ENCODE measurements at places on chromosomes 1 and 21. TPM values are rescaled to one million over a fixed set of nuclear protein-coding genes. Genes with fewer than 3 reads are reported as not detected.

GRCh38 chr1:155174324-155175280, 953 bp downstream of the TRIM46 start:
- H3K4me1 ChIP-seq, result peaks cover 41% of the 10 kb centered on the region
- no peaks in the 10 kb centered on the region for H3K27me3 ChIP-seq
- no peak for DNase-seq
- no peaks in the 10 kb centered on the region for H3K36me3 ChIP-seq
- H3K27ac ChIP-seq, result no peak overlapping the region

- peak overlapping the region; percentile 24 for H3K27ac ChIP-seq
- H3K27me3 ChIP-seq, result no peaks in the 10 kb centered on the region
- DNase-seq, result no peak
- H3K4me1 ChIP-seq, result peaks cover 13% of the 10 kb centered on the region
- H3K4me3 ChIP-seq, result no peak overlapping the region
Measured at GRCh38 chr1:23964790-23965740, 5.4 kb downstream of the PNRC2 start.

DNA sequence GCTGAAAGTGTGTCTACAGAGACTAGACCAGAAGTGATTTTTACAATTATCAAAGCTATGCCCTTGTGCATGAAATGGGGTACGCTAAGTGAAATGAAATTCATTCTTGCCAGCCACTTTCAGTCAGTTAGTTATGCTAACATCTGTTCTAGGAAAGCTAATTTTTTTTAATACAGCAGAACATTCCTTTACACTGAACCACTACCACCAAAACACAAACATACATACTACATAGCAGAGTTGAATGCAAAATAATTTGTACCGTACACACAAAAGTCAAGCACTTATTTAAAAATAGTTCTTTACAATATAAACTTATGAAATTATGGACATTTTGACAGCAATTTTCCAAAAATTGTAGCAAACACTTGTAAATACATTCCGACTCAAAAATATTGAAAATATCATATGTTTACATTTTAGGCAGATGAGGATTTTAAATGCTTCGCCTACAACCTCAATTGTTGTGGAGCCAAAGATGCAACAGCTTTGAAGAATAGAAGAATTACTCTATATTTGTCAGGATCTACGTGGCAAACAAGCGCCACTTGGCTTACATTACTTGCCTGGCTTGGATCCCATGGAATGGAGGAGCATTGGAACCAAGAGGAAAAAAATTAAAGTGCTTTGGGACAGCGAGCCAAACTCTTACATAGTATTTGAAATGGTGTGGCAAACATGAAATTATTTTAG, 30.6 kb downstream of the WLS start:
- H3K27ac ChIP-seq, result no peak overlapping the region
- H3K27me3 ChIP-seq, result peaks cover 16% of the 10 kb centered on the region
- no peak overlapping the region for H3K4me3 ChIP-seq
- no peaks in the 10 kb centered on the region for H3K4me1 ChIP-seq
- no peak for DNase-seq

The WNT3A gene
- polyA plus RNA-seq, result not detected

DNA sequence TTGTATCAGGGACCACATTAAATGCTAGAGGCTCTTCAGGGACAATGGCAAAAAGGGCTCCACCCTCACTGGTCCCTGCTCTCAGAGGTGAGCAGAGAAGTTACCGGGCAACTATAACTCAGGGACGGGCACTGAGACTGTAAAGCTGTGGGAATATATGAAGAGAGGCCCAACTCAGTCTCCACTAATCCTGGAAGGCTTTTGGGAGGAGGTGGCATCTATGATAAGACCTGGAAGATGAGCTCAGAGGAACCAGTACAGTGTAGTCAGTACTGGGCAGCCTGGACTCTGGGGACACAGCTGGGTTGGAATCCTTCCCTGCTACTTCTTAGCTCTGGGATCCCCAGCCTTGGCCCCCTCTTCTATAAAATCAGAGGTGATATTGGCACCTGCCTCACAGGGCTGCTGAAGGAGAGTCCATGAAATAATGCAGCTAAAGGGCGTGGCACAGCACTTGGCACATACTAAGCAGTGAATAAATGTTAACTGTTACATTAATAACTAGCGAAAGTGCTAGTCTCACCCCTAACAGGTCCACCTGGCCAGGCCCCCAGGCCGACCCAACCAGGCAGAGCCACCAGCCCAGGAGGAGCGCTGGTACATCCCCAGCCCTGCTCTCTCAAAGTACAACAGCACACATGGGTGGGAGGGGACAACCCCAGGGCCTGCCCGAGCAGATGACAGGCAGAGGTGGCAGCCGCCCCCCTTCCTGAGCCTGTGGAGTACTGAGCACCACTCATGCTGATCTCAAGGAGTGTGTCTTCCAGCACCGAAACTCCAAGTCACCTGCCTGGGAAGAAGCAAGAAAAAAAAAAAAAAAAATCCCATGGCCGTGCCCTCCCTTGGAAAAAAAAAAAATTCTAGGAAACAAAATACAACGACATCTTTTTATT, 62.7 kb downstream of the CASZ1 start:
- no peaks in the 10 kb centered on the region for H3K36me3 ChIP-seq
- H3K4me3 ChIP-seq, result no peak overlapping the region
- DNase-seq, result no peak
- no peaks in the 10 kb centered on the region for H3K4me1 ChIP-seq
- peaks cover 6% of the 10 kb centered on the region for H3K27me3 ChIP-seq

The SPATA46 gene
- not detected for polyA plus RNA-seq

The SYCP1 gene
- not detected for polyA plus RNA-seq

The TRIM46 gene
- not detected for polyA plus RNA-seq

GRCh38 chr1:14897997-14898645, 255.4 kb upstream of the TMEM51 start:
- no peak for DNase-seq
- no peaks in the 10 kb centered on the region for H3K4me1 ChIP-seq
- no peak overlapping the region for H3K27ac ChIP-seq

DNA sequence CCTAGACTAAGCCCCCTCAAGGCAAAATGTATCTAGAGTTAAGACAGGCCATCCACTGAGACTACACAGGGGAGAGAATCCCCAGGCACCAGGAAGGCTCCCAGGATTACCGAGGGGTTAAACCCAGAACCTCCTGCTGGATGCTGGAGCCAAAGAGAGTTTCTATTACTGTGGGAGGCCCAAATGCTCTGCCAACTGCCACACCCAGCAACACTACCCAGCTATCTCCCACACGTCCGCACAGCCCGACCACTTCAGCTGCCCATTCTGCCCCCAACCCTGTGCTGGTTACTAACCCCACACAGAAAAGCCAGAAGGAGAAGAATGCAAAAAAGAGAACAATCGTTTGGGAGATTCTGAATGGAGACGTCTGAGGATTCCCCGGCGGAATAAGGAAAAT, 63.6 kb downstream of the CD46 start:
- H3K4me1 ChIP-seq, result peaks cover 77% of the 10 kb centered on the region
- H3K4me3 ChIP-seq, result no peak overlapping the region
- peaks cover 48% of the 10 kb centered on the region for H3K36me3 ChIP-seq
- H3K27ac ChIP-seq, result peak overlapping the region; percentile 24

- H3K27ac ChIP-seq, result no peak overlapping the region
- no peaks in the 10 kb centered on the region for H3K36me3 ChIP-seq
- H3K27me3 ChIP-seq, result peaks cover 4% of the 10 kb centered on the region
- no peak overlapping the region for H3K4me3 ChIP-seq
- no peak for DNase-seq
- peaks cover 11% of the 10 kb centered on the region for H3K4me1 ChIP-seq
Measured at GRCh38 chr1:172723251-172723650, 64.3 kb downstream of the FASLG start.

- H3K27ac ChIP-seq, result no peak overlapping the region
- H3K4me1 ChIP-seq, result peaks cover 10% of the 10 kb centered on the region
- H3K27me3 ChIP-seq, result peaks cover 10% of the 10 kb centered on the region
- no peak overlapping the region for H3K4me3 ChIP-seq
- no peak for DNase-seq
Measured at GRCh38 chr1:1240822-1241587, 5.5 kb downstream of the C1QTNF12 start.

The TCEA3 gene
- not detected for polyA plus RNA-seq

DNA sequence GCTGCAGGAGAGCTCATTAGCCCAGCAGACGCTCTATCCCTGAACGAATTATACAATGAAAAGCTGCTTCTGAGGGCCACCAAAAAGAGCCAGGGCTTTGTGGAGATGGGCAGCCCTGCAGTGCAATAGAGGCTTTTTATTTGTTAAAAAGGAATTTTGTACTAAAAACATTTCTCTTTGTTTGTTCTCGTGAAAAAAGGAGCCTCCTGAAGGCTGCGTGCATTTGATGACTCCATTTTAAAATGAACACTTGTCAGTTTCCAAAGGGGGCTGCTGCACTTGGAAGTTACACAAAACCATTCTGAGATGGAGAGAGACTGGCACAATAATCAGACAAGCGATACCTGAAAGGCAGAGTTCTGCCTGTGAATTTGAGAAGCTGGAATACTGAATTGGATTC, 202.8 kb downstream of the NTNG1 start:
- DNase-seq, result no peak
- peaks cover 8% of the 10 kb centered on the region for H3K27me3 ChIP-seq
- H3K36me3 ChIP-seq, result no peaks in the 10 kb centered on the region
- no peak overlapping the region for H3K27ac ChIP-seq
- H3K4me1 ChIP-seq, result no peaks in the 10 kb centered on the region
- no peak overlapping the region for H3K4me3 ChIP-seq

DNA sequence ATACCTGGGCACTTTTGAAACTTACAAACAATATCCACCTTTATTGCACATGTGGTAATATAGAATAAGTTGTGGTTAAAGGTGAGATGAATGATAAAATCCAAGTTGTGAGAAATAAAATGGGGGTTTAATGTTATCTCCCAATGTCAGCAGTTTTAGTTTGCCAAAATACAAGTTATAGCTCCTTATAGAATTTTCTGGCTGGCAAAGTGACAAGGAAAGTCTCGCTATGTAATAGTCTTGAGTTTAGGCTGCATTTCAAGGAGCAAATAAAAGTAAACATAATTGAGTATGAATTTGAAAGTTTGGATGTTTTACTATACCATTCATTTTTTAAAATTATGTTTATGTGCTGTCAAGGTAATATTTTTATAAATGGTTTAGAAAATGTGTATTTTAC, 15.0 kb upstream of the NEXN start:
- no peak for DNase-seq
- H3K36me3 ChIP-seq, result peaks cover 18% of the 10 kb centered on the region
- no peak overlapping the region for H3K27ac ChIP-seq
- no peaks in the 10 kb centered on the region for H3K27me3 ChIP-seq
- no peaks in the 10 kb centered on the region for H3K4me1 ChIP-seq

The ARHGEF11 gene
- 5.6 TPM for polyA plus RNA-seq

DNA sequence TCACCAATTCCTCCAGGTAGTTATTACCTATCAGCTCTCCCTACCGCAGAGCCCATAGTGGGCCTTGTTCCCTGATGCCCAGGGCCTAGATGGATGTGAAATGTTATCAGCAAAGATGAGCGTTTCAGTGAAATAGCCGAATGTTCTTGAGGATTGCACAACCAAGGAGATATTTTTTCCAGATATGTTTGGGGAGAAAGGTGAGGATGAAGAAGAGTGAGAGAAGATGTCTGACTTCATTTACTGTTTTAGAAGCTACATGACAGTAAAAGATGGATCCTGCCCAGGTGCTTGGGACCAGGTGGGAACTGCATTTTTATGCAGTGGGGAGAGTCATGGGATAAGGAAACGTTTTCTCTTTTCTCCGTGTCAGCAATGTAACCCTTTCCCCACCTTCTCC, 231.7 kb upstream of the C1orf174 start:
- peaks cover 8% of the 10 kb centered on the region for H3K4me1 ChIP-seq
- H3K27me3 ChIP-seq, result peaks cover 3% of the 10 kb centered on the region
- H3K36me3 ChIP-seq, result no peaks in the 10 kb centered on the region
- no peak overlapping the region for H3K4me3 ChIP-seq

The HMCN1 gene
- 0.01 TPM for polyA plus RNA-seq

DNA sequence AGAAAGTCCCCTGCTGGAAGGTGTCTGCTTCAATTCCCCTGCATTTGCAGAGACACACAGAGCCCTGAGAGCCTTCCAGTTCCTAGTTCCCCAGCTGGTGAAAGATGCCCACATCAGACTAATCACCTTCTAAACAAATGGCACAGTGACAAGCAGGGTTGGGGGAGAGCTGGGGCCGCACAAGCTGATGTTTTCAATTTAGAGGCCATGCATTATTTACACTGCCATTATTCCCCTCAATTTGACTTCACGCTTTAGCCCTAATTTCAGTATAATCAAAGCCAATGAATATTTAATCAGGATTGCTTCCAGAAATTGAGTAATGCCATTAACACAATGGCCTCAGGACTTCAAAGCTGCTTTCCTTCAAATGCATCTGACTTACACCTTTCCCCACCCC, 81.5 kb downstream of the BEND5 start:
- H3K27ac ChIP-seq, result no peak overlapping the region
- DNase-seq, result no peak
- H3K36me3 ChIP-seq, result no peaks in the 10 kb centered on the region
- peaks cover 3% of the 10 kb centered on the region for H3K4me1 ChIP-seq

- peaks cover 45% of the 10 kb centered on the region for H3K27me3 ChIP-seq
- no peak overlapping the region for H3K4me3 ChIP-seq
- H3K36me3 ChIP-seq, result no peaks in the 10 kb centered on the region
Measured at GRCh38 chr1:40789661-40790430, 6.3 kb downstream of the KCNQ4 start.

DNA sequence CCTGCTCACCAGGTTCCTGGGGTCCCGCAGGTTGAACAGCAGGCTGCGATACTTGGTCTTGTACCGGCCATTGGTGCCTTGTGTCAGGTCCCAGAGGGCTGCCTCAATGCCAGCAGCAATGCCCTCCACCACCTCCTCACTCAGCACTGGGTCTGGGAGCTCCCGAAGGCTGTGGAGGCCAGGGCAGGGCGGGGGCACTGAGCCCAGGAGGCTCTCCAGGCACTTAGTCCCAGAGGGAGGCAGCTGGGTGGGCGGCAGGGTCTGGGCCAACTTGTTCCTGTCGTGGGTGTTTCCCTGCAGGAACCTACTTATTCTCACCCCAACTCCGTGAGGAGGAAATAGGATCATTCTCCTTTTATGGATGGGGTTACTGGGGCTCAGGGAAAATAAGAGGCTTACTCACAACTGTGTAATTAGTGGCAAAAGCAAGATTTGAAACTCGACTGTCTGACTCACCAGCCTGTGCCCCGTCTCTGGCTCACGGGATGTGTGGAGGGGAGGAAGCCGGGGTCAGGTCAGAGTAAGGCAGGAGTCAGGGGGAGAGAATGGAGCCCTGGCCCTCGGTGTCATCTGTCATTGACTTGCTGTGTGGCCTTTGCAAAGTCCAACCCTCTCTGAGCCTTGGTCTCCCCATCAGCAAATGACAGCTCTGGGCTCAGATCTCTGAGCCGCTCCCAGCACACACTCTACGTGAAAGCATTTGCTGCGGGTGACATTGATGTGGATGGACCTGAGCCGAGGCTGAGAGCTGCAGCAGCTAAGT, 17.2 kb downstream of the SPOCD1 start:
- no peak overlapping the region for H3K27ac ChIP-seq
- H3K4me1 ChIP-seq, result peaks cover 16% of the 10 kb centered on the region
- no peaks in the 10 kb centered on the region for H3K36me3 ChIP-seq
- no peak overlapping the region for H3K4me3 ChIP-seq
- no peak for DNase-seq

The MFSD2A gene
- polyA plus RNA-seq, result 0.74 TPM

DNA sequence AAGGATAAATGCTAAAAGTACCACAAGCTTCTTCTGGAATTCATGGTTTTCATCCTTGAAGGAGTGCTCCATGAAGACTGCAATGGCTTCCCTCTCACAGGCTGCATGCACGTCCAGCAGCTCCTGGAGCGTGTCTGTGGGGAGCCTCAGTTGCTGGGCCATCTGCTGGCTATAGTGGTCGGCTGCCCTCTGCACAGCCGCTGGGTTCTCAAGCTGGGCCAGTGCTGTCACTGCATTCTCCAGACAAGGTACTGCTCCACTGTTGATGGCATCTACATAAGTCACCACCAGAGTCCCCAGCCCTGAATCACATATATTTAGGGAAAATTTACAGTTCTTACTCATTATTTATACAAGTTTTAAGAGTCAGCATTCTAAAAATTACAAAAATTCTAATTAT, 8.7 kb downstream of the GBP4 start:
- H3K27ac ChIP-seq, result no peak overlapping the region
- H3K4me3 ChIP-seq, result no peak overlapping the region
- DNase-seq, result no peak
- H3K27me3 ChIP-seq, result no peaks in the 10 kb centered on the region
